ENCODE measurements at places on chromosomes 1 and 21. TPM values are rescaled to one million over a fixed set of nuclear protein-coding genes. Genes with fewer than 3 reads are reported as not detected.

GRCh38 chr1:154747740-154748404, 122.2 kb downstream of the KCNN3 start:
- DNase-seq, result no peak

DNA sequence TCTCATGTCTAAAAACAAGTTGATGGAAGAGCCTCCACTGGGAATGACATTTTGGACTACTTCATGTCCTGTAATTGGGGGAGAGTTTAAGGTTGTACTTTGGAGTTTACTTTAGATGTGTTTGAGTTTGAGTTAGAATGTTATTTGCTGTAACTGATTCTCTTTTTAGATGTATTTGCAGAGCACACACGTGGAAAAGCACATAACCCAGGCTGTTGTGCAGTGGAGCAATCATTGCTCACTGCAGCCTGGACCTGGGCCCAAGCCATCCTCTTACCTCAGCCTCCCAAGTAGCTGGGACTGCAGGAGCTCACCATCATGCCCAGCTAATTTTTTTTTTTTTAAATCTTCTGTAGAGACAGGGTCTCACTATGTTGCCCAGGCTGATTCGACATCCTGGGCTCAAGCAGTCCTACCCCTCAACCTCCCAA, 36.7 kb upstream of the SH3D21 start:
- no peak for DNase-seq

- no peak for DNase-seq
These were observed 240.7 kb downstream of the FOXD2 start for GRCh38 chr1:47678464-47678980.

DNA sequence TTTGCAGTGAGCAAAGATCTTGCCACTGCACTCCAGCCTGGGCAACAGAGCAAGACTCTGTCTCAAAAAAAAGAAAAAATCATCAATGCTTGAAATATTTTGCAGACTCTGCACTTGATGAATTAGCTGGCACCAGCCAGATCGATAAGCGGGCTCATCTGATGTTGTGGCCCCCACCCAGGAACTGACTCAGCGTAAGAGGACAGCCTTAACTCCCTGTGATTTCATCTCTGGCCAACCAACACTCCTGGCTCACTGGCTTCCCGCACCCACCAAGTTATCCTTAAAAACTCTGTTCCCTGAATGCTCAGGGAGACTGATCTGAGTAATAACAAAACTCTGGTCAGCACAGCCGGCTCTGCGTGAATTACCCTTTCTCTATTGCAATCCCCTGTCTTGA, 98.9 kb downstream of the SPSB1 start:
- no peak for DNase-seq

GRCh38 chr21:31873696-31874599, 1.1 kb downstream of the HUNK start:
- DNase-seq, result no peak

GRCh38 chr1:192702212-192702902, 66.4 kb downstream of the RGS13 start:
- peak; percentile 79 for DNase-seq

DNA sequence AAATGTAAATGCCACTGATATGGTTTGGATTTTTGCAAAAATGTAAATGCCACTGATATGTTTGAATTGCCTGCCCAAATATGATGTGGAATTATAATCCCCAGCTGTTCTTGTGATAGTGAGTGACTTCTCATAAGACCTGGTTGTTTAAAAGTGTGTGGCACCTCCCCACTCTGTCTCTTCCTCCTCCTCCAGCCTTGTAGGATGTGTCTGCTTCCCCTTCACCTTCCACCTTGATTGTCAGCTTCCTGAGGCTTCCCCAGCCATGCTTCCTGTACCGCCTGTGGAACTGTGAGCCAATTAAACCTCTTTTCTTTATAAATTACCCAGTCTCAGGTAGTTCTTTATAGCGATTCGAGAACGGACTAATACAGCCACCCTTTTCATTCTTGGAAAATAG, 1.3 kb upstream of the CCT8 start:
- no peak for DNase-seq

DNA sequence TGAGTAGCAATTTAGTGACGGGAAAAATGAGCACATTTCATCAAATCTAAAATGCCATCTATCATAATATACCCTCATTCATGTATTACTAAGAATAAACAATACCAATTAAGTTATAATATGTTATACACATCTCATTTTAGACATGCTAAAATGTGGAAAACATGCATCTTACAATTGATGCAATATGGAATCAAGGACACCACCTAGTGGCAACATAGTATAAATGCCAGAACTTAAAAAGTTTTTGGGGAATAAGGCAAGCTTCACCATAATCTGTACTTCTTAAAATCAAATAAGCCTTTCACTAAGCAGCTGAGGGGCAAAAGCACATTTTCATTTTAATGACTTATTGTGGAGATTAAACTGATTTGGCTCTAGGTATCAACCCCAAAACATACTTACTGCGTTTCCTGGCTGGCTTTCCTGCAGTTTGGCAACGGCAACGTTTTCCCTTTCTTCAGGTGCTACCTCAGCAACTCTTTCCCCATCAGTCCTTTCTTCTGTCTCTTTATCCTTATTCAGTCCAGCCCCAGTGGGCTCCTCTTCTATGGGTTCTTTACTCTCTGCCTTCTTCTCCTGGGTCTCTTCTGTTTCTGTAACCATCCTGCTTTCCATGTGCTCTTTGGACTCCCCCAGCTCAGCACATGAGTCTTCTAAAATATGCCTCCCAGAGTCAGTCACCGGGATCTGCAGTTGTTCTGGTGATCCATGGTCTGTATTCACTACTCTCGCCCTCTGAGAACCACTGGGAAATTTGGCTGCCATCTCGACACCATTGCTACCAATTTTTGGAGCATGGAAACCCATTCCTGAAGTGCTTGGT, 11.4 kb downstream of the SDE2 start:
- DNase-seq, result peak; percentile 77

GRCh38 chr1:162380061-162380846, 1.3 kb upstream of the C1orf226 start:
- DNase-seq, result no peak

GRCh38 chr1:4584449-4584848, 70.0 kb upstream of the AJAP1 start:
- DNase-seq, result no peak

DNA sequence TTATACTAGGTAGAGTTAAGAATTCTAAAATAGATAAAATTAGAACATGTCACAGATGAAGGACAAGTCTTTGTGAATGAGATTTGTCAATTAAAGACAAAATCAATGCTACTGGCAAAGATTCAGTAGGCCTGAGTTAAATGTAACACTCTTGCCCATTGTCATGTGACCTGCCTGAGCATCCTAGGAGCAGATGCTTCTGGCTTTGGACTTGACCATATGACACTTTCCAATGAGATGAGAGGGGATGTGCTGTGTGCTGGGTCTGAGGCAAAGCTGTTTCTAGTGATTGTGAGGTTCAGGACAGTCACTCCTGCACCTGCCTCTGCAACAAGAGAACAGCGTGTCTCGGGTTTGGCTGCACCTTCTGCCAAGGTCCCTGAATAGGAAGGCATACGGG, 144.9 kb downstream of the HIVEP3 start:
- DNase-seq, result no peak

DNA sequence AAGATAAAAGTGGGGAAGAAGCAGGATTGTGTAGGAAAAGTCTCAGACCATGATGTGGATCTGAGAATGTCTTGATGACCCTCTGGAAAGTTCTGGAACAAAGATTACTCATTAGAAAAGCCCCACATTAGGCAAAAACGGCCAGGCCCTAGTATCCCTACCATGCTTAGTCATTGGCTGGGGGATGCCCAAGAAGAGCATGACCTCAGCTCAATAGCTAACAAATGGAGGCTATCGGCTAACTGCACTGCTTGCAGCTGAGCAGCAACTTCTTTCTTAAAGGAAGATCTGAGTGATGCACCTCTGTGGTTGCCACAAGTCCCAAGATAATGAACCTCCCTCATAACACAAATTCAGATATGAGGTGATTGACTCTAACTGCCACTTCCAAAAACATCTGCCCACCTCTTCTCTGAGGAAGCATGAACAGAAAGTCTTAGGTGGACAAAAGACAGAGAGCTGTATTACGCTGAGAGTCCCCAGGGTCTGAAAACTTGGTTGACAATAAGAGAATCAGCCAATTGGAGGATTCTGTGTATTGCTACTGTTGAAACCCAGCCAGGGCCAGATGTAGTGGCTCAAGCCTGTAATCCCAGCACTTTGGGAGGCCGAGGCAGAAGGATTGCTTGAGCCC, 64.6 kb upstream of the AK4 start:
- DNase-seq, result peak; percentile 15

- peak; percentile 62 for DNase-seq
These were observed 8.5 kb upstream of the CTRC start for GRCh38 chr1:15429701-15430149.

DNA sequence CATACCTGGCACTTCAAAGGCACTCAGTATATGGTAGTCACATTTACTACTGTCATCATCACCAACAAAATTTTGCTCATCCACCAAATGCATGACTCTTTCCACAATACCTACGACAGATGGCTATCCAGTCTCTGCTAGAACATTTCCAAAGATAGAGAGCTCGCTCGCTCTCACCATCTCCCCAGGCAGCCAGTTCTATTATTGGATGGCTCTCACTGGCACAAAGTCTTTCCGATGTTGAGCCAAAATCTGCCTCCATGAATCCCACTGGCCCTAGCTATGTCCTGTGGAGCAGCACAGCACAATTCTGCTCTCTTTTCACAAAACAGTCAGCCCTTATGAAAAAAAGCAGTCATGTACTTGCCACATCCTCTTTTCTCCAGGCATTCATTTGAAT, 102.1 kb downstream of the DAB1 start:
- no peak for DNase-seq

DNA sequence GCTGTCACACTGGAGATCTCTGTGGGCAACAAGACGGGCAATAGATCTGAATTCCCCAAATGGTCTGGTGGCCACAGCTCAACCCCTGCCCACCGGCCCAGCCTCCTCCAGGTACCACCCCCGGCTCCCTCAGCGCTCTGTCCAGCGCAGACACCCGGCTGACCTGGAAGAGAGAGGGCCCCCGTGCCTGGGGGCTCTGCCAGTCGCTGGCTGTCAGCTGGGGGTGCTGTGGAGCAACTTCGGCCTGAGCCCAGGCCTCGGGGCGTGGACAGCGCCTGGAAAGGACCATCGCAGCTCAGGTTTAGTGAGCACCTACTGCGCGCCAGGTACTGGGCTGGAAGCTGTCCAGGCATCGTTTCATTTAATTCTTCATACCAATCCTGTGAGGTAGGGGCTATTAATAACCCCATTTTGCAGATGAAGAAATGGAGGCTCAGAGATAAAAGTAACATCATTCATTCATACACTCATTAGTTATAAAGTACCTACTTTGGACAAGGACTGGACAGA, 51.0 kb downstream of the AHDC1 start:
- DNase-seq, result no peak

- DNase-seq, result peak; percentile 20
These were observed 25.1 kb upstream of the HTR1D start for GRCh38 chr1:23242414-23242813.

GRCh38 chr1:226776975-226777374, 37.9 kb upstream of the ITPKB start:
- DNase-seq, result no peak

DNA sequence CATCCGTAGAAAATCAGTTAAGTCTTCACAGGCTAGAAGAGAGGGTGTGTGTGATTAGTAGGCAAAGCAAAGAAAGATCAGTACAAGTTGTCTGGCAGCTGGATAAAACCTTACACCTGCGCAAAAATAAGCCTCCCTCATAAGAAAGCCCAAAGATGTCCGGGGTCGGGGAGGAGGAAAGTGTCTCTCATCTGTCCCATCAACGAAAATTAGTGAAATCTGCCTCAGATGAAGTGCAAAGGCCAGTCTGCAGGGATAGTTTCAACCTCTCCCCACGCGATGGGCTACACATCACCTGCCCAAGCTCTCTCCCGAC, 333.9 kb downstream of the SRGAP2C start:
- DNase-seq, result no peak

- no peak for DNase-seq
These were observed 48.5 kb downstream of the RHBG start for GRCh38 chr1:156417401-156418020.

GRCh38 chr1:8871539-8871935, 6.9 kb downstream of the ENO1 start:
- peak; percentile 75 for DNase-seq

- no peak for DNase-seq
These were observed 15.0 kb upstream of the PLEKHM2 start for GRCh38 chr1:15669074-15669473.

DNA sequence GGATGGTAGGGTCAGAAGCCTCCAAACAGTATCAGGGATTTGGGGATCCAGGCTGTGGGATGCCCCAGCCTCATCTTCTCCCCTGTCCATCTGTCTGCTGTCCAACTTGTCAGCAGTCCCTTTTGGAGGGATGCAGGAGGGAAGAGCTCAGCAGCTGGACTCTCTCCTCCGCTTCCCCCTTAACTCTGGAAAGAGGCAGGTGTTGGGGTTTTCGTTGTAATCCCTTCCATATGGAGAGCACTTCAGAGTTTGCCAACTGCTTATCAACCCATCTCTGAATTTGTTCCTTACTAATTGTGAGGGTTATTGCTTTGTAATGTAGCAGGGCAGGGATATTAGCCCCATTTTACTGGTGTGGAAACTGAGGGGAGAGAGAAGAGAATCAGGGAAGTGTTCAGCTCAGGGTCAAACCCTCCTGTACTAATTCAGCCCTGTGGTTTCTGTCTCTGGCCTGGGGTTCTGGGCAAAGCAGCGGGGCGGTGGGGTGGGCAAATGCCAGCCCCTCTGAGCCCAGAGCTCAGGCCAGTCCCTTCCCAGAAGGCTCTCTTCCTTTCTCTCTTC, 3.2 kb downstream of the CITED4 start:
- no peak for DNase-seq

- DNase-seq, result peak; percentile 48
These were observed 223.8 kb downstream of the KCNH1 start for GRCh38 chr1:210910020-210910575.

DNA sequence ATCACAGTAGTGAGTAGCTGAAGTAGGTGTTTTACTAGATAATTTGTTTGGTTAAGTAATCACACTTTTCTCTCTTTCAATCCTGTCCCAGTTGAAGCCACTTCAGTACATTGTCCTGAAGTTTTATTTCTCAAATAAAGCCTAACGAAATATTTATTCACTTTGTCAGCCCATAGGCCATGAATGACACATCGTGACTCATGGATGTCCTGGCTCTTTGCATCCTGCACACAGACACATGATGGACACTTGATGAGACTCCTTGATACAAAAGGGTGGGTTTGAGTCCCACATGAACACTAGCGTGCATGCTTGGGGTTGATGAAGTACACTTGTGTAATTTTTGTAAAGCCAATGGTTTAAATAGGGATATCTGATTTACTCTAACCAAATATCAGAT, 22.7 kb upstream of the LAMC2 start:
- peak; percentile 97 for DNase-seq

The TAS1R1 gene
- not detected for total RNA-seq

The SLC25A44 gene
- total RNA-seq, result 32.3 TPM

The CDK18 gene
- total RNA-seq, result 4.9 TPM

The LRRC38 gene
- total RNA-seq, result not detected

The ZNF695 gene
- total RNA-seq, result 8.7 TPM

The MAB21L3 gene
- total RNA-seq, result 2.5 TPM

The NMNAT2 gene
- total RNA-seq, result 4.7 TPM

The ITLN1 gene
- total RNA-seq, result not detected

The C1orf94 gene
- not detected for total RNA-seq

The SELE gene
- total RNA-seq, result not detected

The NBPF4 gene
- total RNA-seq, result not detected

The TBX15 gene
- total RNA-seq, result 0.09 TPM

The ELOVL1 gene
- total RNA-seq, result 86.0 TPM

The CRABP2 gene
- 0.98 TPM for total RNA-seq

The NBPF10 gene
- 7.6 TPM for total RNA-seq

The SPAG17 gene
- total RNA-seq, result not detected

The BTBD8 gene
- 1.8 TPM for total RNA-seq

The CD84 gene
- not detected for total RNA-seq

The CDC42BPA gene
- total RNA-seq, result 102 TPM

The BMP8A gene
- total RNA-seq, result not detected

The DNAH14 gene
- 70.8 TPM for total RNA-seq

The RNF186 gene
- total RNA-seq, result not detected

All from MCF 10A (cell line).